Urothelium cell line (cell line): ENCODE measurements at places on chromosomes 1 and 21.

GRCh38 chr21:36028127-36029069, 31.9 kb downstream of the SETD4 start:
- DNase-seq: peak; percentile 66

GRCh38 chr1:76764638-76765454, 102.4 kb upstream of the ST6GALNAC5 start:
- no peak for DNase-seq

DNA sequence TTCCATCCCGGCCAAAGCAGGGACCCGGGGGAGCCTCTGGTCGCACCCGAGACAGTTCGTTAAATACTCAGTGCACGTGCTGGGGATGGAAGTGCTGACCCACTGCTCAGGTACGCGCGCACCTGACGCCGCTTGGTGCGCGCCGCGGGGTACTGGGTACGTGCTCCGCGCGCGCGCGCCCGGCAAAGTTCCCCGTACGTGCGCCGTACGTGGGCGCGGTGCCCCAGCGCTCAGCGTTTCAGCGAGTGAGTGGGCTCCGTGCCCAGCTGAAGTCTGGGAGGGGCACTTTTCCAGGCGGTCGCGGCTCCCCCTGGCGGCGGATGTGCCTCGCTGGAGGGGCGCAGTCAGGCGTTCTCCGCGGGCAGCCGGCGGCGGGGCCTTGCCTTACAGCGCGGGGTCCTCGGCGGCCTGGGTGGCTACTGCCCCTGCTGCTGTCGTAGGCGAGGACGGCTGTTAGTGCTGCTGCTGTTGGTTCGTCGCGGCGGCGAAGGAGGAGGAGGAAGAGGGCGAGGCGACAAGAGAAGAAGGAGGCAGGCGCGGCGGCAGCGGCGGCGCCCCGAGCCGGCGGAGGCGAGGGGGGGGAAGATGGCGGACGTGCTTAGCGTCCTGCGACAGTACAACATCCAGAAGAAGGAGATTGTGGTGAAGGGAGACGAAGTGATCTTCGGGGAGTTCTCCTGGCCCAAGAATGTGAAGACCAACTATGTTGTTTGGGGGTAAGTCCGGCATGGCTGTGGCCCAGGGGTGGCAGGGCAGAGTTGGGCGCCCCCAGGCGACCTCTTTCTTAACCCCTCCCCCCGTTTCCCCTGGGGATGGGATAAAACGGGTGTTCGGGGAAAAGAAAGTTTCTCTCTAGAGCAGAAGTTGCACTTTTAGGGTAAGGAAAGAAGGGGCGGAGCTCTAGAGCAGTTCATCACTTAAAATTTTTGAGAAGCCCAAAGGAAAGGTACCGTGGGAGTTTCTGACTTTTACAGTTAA, at the start of gene CDC73:
TSS of gene CDC73 (plus strand) at position 416 of the 978 bp plus-strand sequence. CDS start at position 586, 170 bp downstream.
- DNase-seq: peak; percentile 70

DNA sequence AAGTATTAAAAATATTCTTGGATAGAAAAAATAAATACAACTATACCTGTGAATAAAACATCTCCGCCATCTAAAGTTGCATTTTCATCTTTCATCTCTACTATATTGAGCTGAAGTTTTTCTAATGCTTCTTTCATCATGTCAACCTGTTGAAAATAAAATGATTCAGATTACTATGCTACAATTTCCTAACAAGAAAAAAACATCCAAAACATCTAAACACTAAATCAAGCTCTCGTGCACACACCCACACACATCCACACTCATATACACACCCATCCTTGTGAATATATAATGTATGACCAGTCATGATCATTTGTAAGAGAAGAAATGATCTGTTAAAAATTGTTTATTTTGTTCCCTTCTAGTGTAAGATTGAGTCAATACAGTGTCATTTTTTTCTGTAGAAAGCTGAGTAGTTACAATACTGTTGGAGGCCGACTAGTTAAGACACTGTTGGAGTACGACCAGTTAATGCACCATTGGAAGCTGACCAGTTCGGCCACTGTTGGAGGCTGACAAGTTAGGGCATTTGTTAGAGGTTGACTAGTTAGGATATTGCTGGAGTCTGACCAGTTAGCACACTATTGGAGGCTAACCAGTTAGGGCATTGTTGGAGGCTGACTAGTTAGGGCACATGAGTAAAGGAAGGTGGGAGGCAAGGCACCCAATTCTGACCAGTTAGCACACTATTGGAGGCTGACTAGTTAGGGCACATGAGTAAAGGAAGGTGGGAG, 82.4 kb upstream of the BCL10 start:
- DNase-seq: no peak

DNA sequence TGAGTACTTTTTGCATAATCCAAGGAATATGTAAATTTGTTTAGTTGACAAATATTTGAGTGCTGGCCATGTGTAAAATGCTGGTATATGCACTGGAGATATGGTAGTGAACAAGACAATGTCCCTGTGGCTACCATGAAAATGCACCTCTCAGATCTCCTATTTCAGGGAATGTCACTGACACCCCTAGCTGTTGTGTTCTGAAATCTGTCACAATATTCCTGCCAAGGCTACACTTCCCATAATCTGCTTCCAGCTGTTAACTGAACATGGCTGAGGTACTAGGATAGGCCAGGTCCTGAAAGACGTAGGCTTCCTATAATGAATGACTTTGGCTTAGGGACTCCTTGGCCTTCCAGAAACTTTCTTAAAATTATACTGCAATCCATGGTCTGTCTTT, 197.8 kb downstream of the ZNF648 start:
- no peak for DNase-seq

- DNase-seq: peak; percentile 28
Observed at GRCh38 chr1:215568299-215568692, 1.2 kb downstream of the KCTD3 start.

DNA sequence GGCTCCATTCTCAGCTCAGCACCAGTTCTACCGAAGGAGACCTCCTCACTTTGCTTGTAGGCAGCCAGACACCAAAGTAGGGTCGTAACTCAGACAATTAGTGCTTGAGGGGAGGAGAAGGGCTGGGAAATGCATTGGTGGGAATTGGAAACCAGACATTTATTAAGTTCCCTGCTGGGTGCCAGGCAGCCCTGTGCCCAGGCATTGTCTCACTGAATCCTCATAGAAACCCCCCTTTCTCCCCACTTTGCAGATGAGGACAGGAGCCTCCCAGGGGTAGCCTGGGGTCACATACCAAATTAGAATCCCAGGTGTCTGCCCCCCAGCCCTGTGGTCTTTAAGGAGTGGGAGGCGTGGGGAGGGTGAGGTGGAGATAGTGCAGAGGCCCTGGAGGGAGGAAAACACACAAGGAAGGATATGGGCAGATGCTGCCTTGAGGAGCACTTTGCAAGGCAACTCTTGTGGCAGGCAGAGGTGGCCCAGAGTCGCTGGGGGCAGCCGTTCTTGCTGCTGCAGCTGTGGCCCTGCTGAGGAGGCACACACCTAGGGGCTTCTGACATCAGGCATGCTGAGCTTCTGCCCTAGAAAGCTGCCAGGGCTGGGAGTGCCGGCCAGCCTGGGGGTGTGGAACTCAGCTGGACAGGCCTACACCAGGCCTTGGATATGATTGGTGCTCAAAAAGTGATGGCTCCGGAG, 29.4 kb downstream of the CDK18 start:
- DNase-seq: no peak

- no peak for DNase-seq
Observed at GRCh38 chr1:159979257-159979656, 25.2 kb upstream of the SLAMF9 start.

DNA sequence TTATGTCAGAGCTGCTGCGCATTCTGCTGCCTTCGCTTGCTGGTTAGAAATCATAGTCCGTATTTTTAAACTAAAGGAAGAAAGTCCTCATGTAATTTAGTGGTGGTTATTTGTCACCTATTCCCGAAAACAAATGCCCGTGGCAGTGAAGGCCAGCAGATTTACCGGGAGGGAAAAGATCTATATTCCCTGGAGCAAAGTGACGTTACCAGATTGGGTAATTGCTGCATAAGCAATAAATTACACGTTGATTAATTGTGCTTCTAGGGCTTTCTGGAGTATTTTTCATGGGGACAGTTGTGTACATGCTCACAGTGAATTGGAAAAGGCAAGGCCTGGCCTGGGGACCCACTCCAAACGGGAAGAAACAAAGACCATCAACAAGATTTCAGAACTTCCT, 298.7 kb downstream of the NPHP4 start:
- DNase-seq: no peak

- no peak for DNase-seq
Observed at GRCh38 chr1:38577385-38577784, 282.2 kb downstream of the RRAGC start.

DNA sequence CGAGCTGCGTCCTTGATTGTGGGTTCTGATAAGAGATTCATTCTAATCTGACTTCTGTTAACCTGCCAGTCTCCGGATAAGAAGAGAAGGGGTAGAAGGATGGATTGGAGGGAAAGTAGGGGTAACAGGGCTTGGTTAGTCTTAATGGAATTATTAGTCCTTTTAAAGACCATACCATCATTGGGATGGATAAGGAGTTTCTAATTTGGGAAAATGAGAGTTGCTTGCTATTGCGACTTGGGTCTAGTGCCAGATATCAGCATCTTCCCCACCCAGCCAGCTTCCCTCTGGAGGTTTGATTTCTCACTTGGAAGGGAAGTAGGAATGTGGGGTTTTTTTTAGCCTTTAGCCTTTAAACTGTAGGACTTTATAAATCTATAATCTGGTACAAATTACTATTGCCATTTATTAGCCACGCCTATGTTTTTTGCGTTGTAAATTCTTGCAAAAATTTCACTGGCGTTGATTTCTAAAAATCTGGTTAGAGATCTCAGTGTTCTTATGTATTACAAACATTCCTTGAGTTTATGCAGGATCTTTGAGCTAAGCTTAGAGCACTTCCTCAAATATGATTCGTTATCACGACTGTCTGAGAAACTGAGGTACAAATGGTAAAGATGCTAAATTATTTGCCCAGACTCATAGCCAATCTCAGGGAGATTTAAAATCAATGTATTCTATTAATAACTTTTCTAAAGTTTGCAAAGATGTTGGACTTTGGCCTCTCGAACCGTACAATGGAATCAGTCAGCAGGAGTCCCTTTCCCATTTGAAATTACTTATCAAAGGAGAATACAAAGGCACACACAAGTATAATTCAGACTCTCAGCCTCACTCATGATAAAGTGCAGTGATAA, 1.3 kb downstream of the FAM20B start:
- no peak for DNase-seq

DNA sequence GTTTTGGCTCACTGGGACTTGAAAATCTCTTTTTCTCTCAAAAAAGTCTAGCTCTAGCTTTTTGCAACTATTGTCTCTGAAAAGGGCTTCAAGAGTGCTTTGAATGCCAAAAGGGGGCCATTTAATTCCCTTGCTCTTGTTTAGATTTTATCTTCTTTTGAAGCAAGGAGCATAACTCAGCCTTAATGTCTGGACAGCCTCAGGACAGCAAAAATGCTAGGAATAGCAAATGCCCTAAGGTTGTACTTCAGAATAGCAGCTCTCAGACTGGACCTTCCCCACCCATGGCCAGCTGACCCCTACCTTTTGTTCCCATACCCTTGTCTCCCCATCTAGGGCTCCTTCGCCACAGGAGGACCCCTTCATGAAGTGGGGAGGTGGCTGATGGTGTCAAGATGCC, 121.4 kb downstream of the KCNK1 start:
- no peak for DNase-seq

DNA sequence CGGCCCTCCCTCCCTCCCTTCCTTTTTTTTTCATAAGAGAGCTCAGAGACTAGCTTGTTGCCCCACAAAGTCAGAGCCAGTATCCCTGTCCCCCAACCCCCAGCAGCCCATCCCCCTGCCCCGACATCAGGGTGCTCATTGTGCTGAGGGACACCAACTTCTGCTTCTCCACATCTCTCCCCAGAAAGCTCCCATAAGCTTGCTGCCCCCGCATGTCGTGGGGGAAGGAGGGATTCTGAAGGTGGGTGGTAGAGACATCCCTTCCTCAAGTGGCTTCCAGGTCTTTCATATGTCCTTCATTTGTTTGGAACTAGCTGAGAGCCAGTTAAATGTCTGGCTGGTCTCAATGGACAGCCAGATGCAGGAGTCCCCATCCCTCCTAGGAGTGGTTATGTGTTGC, 41.2 kb downstream of the RHBG start:
- no peak for DNase-seq

GRCh38 chr1:51818487-51818886, 60.0 kb downstream of the NRDC start:
- no peak for DNase-seq

DNA sequence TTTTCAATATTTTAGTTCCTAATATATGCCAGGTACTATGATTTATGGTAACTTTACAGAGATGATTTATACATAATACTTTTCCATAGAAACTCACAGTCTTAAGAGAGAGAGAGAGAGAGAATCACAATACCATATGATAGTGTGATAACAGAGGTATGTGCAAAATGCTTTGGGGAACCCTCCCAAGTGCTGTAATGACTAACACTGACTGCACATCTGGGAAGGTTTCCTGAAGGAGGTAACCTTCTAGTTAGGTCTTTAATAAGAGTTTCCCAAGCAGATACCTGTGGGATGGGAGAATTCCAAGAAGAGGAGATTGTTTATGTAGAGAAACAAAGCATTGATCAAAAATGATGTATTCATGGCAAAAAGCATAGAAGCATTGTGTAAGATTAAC, 34.6 kb upstream of the PIGC start:
- no peak for DNase-seq

DNA sequence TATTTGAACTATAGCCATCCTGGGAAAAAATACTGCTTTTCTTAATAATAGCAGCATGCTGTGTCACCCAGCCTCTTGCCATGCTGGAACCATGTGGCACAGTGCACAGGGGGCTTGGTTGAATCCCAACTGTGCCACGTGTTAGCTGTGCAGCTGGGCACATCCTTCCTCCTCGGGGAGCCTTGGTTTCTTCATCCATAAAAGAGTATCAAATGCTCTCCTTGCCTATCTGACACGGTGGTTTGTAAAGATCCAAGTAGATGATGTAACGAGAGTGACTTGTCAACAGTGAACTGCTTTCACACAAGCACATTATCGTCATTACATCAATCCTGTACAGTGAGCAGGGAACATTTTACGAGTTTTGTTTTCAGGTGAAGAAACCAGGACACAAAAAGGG, 24.4 kb downstream of the VASH2 start:
- no peak for DNase-seq

DNA sequence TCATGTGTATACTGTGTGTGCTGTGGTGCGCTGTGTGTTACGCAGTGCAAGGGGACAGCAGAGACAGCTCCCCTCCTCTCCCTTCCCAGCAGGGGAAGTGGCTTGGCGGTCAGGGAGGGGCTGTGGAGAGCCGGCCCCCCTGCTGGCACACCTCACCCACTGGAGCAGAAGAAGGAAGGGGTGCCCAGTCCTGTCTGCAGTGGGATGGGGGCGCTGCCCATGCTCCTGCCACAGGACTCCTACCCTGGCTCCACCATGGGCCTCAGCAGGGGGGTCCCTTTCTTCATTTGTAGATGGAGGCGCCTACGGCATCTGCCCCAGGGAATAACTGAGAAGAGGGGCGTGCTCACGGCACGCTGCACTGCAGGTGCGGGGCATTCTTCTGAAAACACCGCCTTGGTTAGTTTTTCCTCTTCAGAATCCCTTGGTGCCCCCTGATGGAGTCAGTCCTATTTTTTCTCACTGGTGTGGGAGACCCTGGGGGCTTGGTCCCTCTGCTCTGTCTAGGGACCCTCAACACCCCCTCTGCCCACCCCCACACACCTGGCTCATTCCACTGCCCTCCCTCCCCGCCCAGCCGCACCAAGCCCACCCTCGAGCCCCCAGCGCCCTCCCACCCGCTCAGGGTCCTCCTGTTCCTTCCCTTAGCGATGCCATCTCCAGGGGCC, 13.8 kb upstream of the LDLRAP1 start:
- no peak for DNase-seq

GRCh38 chr1:172662464-172663109, 3.7 kb downstream of the FASLG start:
- peak; percentile 78 for DNase-seq
